Large intestine (tissue), 12 donors: ENCODE measurements at places on chromosomes 11 and 22. TPM values are rescaled to one million over a fixed set of nuclear protein-coding genes. Genes with fewer than 3 reads are reported as not detected.
A peak's percentile ranks its signal among the peaks of the same experiment; 100 is the strongest.

Gene FAM83F
- polyA plus RNA-seq = 10.7 TPM

DNA sequence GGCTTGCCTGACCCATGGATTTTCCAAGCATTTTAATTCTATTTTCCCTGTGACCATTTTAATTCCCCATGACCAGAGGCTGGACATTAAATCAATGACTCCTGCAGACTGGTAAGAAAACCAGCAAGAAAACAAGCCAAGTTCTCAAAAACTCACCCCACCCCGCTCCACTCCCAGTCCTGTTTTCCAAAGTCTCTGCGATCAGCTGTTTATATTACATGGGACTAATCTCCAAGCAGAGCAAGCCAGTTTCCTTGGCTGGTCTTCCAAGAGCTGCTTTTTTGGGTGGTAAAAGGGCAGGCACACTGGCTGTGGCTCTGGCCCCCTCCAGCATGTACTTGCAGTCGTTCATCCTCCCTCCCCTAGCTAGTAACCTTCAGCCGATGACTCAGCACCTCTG lies 97.9 kb downstream of the RRAS2 start:
- no peak for DNase-seq

- no peak for DNase-seq
Observed at GRCh38 chr11:11589437-11589836, 32.4 kb downstream of the GALNT18 start.

- DNase-seq = peak; percentile 14
Observed at GRCh38 chr11:86360775-86361395, 13.8 kb upstream of the CCDC81 start.

DNA sequence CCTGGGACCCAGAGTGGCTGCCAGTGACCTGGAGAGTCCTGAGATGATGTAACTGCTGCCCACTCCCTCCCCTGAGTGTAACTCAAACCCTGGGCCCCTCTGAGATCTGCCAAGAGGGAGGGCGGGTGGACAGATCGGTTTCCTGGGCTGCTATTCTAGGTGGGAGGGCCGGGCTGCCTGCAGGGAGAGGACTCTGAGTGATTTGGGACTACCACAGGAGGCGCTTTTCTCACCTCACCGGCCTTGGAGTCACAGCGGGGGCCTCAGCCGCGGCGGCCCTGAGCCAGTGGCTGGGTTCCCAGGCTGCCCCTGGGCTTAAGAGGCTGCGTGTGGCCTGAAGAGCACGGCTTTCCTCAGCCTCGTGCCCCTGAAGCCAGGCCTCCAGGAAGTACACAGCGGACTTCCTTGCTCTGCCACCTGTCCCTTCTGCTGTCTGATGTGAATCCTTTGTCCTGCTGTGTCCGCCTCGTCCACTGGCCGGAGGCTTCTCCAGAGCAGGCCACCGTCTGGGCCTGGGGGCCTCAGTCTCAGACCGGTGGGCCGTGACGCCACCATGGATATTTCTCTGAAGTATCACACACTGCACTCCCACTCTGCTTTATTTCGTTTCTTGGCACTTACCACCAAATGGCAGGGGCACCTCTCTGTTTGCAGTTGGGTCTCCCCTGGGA lies 11.5 kb downstream of the RELT start:
- DNase-seq = no peak

Gene HEPACAM
- 0.04 TPM for polyA plus RNA-seq

Gene APLNR
- polyA plus RNA-seq = 22.8 TPM

DNA sequence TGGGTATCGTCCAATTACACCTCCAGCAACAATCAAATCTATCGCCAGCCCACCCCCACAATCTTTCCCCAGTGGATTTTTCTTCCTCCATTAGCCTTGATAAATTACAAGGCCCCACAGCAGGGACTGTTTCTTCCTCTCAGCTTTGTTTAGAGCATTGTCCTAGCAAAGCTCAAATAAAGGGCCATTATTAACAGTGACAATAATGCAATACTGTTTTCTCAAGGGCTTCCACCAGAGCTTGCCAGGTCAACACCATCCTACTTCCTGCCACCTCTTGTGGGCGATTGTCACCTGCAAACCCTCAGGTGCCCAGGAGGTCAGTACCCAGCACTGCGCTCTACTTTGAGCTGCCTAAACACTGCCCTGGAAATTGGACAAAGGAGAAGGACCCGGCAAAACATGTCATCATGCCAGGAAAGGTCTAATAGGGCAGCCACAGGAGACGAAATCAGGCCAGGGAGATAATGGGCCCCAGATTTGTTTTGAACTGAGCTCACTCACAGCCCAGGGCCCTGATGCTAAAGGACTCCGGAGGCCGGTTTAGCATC lies 95.2 kb downstream of the ABTB2 start:
- no peak for DNase-seq

Gene POU2F3
- polyA plus RNA-seq = 1.5 TPM

Gene DDTL
- 11.2 TPM for polyA plus RNA-seq

DNA sequence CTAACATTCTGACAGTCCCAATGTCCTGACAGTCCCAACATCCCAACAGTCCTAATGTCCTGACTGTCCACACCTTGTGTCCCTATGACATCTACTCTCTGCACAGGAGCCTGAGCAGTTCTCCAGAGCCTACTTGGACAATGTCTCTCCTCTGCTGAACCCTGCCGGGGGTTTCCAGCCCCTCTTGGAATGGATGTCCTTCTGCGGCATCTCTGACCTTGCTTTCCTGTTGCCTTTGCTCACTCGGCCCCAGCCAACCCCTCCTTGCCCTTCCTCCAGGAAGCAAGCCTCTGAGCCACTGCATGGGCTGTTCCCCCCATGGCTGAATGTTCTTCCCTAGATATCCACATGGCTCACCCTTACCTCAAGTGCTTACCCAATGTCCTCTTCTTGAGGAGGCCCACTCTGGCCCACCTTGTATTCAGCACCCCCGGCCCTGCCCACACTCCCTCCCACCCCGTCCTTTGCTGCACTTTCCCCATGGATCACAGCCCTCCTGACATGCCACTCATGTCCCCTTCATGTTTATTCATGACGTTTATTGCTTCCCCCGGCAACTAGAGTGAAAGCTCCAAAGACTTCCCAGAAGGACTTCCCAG lies 59.5 kb downstream of the DHCR7 start:
- no peak for DNase-seq

Gene KIAA0930
- 21.8 TPM for polyA plus RNA-seq

DNA sequence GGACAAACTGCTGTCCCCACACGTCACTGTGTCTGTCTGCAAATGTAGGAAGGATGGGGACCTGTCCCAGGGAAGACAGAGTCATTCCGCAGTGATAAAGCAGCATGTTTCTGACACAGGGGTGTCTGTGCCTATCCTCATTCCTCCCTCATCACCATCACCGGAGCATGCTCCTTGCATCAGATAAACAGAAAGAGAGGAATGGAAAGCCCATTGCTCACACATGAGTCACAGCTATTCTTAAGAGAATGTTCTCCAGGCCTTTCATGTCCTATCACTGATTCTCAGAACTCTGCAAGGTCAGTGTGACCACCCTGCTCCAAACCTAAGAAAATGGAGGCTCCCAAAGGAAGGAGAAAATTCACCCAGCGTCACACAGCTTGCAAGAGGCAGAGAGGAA lies 38.9 kb downstream of the ZNF195 start:
- no peak for DNase-seq

GRCh38 chr22:38111925-38112355 lies 1.5 kb upstream of the BAIAP2L2 start:
- DNase-seq = no peak

DNA sequence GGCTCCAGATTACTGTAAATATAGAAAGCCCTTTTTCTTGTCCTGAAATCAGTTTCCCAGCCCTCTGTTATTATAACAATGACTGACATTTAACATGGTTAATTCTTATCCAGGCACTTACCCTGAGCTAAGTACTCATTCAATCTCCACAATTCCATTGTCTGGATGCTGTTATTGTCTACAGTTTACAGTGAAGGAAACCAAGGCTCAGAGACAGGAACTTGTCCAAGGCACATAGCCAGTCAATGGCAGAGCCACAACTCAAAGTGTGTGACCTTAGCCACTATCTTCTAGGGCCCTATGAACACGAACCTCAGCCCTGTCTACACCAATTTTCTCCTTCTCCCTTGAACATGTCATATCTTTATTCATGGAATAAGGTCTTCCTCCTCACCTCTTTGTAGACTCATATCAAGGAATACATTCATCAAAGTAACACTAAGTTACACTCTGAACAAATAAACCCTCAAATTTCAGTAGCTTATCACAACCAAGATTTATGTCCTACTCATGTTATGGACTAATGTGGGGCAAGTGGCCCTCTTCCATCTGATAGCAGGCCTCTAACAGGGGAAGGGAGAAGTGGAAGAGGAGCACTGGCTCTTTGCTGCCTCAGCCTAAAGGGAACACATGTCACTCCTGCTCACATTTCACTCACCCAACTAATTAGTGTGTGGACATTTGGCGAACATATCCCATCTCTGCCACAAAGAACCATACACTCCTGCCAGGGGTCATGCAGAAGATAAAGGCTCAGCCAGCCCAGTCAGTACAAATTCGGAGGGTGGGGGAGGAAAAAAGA lies 39.3 kb upstream of the APLNR start:
- no peak for DNase-seq

DNA sequence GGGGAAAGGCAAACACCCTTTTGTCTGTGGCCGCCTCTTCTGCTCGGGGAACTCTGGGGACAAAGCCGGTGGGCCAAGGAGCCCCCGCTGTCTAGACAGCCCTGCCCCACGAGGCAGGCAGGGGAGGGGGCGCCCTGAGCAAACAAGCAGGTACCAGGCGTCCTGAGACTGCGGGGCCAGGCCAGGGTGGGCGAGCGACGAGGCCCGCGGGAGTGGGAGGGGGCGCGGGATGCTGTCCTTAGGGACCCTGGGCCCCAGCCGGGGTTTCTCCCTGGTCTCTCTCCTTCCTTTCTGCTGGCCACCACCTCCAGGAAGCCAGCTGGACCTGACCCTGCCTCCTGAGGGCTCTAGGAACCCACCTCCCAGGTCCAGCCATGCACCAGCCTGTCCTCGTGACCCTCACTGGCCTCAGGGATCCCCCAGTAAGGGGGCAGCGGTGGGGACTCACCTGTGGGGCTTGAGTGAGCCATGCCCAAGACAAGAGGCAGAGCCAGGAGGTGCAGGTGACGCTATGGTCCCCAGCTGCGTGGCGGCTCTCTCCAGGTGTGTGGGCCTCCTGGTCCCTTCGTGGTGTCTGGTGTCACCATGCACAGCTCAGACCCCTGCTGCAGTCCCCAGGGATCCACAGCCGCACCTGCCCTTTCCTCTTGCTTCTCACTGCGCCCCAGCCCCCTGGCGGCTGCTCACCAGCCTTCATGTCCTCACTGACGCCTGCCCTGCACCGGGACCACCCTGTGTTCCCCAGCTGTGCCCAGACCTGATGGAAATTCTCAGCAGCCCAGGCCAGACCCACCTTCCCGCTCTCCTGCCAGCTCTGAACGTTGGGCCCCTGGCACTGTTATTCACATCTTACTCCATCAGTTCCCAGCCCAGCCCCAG lies 26.5 kb upstream of the MUC5AC start:
- no peak for DNase-seq

DNA sequence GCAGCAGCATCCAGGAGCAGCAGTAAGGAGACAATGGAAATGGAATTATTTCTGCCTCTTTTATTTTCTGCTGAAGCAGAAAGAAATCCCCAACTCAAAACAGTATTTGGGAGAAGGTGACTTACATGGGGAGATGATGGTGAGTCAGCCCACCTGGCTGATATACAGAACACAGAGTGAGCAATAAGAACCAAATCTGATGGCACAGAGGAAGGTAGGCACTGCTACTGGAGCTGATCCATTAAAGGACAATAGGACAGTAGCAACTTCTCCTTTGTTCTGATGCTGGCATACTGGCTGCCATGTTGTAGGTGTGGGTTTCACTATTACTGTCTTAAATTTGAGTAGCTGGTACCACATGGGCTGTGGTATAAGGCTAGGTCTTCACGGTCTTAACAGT lies 45.2 kb downstream of the CLPB start:
- DNase-seq = no peak

- DNase-seq = no peak
Observed at GRCh38 chr11:64088162-64089026, 52.7 kb downstream of the FLRT1 start.

GRCh38 chr11:88152381-88152780 lies 22.9 kb downstream of the RAB38 start:
- no peak for DNase-seq

GRCh38 chr22:43821606-43822425 lies 9.7 kb upstream of the EFCAB6 start:
- DNase-seq = no peak

- DNase-seq = no peak
Observed at GRCh38 chr11:68211546-68211945, 1.6 kb downstream of the KMT5B start.

DNA sequence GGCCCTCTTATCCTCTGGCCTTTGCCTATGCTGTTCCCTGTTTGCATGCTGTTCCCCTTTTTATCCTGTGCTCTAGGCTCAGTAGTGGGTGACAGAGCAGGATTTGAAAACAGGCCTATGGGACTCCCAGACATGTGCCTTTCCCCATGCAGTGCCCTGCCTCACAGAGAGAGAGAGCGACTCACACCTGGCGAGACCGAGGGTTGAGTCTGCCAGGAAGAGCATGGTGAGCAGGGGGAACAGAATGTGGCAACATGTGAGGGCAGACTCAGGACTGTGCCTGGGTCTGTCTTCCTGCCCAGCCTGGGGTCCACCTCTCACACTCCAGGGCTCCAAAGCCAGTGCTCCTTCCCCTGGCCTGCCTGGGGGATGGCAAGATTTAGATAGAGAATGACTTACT lies 75.0 kb downstream of the NFAM1 start:
- DNase-seq = no peak

- no peak for DNase-seq
Observed at GRCh38 chr22:45892681-45893461, 84.1 kb downstream of the WNT7B start.
